ENCODE measurements at places on chromosomes 16 and 17. TPM values are rescaled to one million over a fixed set of nuclear protein-coding genes. Genes with fewer than 3 reads are reported as not detected.

GRCh38 chr17:29956225-29956624 lies 14.8 kb downstream of the EFCAB5 start:
- no peak overlapping the region for H3K4me3 ChIP-seq
- no peaks in the 10 kb centered on the region for H3K36me3 ChIP-seq
- H3K27me3 ChIP-seq: no peaks in the 10 kb centered on the region
- no peak for DNase-seq
- no peak overlapping the region for H3K27ac ChIP-seq

DNA sequence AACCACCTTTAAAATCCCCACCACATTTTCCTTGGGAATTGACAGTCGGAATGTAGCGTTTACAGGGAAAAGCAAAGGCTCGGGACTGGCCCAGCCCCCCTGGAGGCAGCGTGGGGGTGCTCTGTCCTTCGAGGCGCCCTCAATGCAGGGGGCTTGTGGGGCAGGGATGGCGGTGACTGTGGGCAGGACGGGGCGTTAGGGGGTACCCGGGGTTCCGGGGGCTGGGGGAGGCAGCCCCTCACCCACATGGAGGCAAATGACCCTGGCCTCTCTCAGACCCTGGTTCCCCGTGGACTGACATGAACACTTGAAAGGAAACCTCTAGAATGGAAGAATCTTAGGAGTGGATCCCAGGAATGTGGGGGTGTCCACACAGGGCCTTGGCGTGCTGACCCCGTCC lies 78.4 kb upstream of the GNG13 start:
- no peak overlapping the region for H3K4me3 ChIP-seq
- H3K4me1 ChIP-seq: no peaks in the 10 kb centered on the region
- DNase-seq: no peak

DNA sequence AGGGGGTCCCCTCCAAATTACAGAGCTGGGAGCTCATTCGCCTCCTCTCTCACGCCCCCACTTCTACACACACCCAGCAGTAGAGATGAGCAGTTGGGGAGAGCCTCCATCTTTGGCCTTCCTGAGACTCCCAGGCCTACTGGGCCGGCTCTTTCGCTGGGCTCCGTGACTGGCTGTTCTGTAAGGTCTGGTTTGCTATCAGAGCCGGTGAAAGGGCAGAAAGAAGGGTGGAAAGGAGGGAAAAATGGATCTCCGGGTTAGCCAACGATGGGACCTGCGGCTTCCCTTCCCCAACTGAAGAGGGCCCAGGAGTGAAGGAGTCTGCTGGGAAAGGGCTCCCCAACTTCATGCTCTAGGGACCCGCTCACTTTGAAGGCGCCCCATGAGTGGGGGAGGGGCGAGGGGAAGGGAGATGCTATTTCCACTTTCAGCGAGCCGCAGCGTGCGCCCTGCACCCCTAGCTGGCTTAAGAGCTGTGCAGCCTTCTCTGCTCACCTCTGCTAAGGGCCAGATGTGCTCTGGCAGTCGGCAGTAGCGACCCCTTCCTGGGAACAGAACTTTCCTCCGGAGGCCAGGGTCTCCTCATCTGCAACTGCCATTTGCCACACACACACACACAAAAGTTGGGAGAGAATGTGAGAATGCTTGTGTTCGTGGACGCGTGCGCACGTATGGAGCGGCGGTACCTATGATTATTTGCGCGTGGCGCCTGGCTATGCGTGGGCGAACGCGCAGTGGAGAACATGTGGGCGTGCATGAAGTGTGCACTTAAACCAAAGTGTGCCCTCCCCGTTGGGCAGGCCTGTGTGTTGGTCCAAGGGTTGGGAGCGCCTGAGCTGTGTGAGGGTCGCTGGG lies 2.9 kb upstream of the FOXF1 start:
- H3K4me3 ChIP-seq: peak overlapping the region; percentile 46
- no peaks in the 10 kb centered on the region for H3K36me3 ChIP-seq
- H3K27ac ChIP-seq: peak overlapping the region; percentile 55

TERB1 gene
- total RNA-seq: 0.14 TPM

DNA sequence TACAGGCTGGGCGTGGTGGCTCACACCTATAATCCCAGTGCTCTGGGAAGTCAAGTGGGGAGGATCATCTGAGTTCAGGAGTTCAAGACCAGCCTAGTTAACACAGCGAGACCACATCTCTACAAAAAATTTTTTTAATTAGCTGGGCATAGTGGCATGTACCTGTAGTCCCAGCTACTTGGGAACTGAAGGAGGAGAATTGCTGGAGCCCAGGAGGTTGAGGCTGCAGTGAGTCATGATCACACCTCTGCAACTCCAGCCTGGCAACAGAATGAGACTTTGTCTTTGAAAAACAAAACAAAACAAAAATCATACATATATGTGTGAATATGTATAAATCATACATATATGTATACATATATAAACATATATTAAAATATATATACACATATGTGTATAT lies 54.1 kb upstream of the MARCHF10 start:
- H3K36me3 ChIP-seq: no peaks in the 10 kb centered on the region
- H3K27ac ChIP-seq: no peak overlapping the region
- H3K27me3 ChIP-seq: peaks cover 5% of the 10 kb centered on the region
- no peak overlapping the region for H3K4me3 ChIP-seq

Measured in activated CD4-positive, alpha-beta T cell treated with anti-CD3 and anti-CD28 coated beads for 36 hours (primary cell).